GM12891 (cell line): ENCODE measurements at places on chromosomes 12 and 14.

DNA sequence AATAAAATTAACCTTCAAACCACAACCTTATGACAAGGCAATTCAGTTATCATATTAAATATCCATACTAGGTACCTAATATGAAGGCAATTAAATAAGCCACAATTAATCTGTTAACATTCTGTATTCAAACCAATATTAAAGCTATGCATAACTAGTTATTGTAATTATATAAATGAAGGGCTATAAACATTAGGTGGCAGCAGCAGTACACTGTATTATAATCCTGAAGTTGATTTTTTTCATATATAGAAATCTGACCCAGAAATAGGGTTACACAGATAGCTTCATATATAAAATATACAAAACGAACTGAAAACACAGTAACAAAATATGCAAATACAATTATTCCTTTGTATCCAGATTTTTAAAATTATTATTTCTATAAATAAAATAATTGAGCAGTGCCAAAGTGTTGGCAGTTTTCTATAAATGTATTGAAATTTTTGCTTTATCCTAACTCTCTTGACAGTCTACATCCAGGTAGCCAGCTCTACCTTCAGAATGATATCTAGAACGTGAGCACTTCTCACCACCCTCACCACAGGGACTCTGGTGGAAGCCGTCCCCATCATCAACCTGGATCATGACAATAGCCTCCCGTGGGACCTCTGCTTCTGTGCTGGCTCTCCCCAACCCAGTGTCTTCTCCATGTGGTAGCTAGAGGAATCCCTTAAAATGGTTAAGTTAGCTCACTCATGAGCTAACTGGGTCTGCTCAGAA, 136.2 kb downstream of the MED13L start:
- DNase-seq: no peak

- DNase-seq: no peak
These were observed 135.6 kb upstream of the PTPRB start for GRCh38 chr12:70772836-70773235.

GRCh38 chr14:35900741-35901140, 74.6 kb downstream of the BRMS1L start:
- no peak for DNase-seq

DNA sequence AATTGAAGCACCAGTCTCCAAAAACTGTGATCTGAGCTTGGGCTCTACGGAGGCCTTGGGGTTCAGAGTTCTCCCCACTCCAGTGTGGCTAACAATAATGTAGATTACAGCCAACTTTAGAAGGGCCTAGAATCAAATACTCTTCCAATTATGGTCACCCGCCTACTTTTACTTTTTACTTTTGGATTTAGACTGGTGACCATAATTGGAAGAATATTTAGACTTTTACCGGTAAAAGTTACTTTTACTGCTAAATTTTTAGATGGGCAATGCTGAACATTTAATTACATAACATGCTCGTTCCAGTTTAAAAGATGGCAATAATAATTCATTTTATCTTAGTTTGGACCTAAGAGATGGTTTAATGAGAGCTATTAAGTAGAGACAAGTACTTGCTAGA, 39.2 kb downstream of the PPTC7 start:
- DNase-seq: no peak

DNA sequence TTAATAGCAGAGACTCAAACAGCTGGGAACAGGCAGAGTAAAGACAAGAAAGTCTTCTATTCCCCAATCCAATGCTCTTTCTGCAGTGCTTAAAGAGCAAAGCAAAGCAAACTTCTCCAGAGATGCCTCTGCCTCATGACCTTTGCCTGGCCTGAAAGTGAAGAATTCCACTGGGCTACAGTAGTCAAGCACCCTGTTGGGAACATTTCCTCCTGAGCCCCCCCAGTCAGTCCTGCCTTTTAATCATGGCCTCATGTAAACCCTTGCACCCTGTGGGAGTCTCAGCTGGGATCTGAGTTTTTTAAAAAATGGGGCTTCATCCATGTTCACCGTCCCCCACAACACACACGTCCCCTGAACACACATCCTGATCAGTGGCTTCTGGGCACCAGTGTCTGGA, 62.7 kb upstream of the TSPAN11 start:
- DNase-seq: no peak

DNA sequence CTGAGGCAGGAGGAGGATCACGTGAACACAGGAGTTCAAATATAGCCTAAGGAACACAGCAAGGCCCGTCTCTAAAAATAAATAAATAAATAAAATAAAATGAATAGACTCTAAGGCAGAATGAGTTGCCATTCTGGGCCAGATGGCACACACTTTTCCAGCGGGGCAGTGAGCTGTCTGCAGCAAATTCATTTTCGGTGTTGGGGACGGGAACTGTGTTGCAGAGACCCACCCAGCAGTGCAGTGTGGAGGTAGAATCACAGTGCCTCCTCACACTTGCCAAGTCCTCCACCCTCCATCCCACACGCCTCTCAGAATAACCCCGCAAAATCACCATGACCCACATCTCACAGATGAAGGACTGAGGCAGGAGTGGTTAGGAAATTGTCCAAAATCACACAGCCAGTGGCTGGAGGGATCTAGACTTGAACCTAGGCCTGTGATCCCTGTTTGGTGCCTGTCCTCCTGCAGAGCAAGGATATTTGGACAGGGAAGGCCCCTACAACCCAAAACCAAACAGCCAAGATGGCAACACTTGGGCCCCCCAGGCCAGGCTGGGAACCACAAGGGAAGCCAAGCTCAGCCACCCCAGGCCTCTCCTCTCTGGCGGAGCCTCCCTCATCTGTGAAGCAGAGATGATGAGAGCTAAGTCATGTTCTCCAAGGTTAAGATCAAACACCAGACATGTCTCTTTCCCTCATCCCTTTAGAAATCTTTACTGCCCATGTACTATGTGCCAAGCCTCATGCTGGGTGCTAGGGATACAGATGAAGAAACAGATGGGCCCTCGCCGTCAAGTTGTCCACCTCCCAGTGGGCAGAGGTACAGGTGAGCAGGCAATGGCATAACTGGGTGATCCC, 152.7 kb downstream of the DPF3 start:
- no peak for DNase-seq

DNA sequence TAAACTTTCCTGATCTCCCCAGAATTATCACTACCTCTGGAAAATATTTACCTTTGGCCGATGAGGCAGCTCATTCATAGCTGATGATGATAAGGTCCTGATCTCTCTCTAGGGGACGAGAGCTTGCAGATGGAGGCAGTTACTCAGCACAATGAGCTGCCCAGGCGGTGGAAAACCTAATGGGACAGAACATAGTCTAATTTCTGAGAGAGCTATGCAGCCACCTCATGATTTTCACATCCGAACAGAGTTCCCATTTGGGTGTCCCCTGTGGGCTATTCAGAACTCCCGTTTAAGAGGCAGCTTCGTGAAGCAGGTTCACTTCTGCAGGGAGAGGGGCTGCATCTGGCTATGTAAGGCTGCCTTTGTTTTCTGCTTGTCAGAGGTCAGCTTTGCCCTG, 724.6 kb upstream of the TMEM132C start:
- no peak for DNase-seq

DNA sequence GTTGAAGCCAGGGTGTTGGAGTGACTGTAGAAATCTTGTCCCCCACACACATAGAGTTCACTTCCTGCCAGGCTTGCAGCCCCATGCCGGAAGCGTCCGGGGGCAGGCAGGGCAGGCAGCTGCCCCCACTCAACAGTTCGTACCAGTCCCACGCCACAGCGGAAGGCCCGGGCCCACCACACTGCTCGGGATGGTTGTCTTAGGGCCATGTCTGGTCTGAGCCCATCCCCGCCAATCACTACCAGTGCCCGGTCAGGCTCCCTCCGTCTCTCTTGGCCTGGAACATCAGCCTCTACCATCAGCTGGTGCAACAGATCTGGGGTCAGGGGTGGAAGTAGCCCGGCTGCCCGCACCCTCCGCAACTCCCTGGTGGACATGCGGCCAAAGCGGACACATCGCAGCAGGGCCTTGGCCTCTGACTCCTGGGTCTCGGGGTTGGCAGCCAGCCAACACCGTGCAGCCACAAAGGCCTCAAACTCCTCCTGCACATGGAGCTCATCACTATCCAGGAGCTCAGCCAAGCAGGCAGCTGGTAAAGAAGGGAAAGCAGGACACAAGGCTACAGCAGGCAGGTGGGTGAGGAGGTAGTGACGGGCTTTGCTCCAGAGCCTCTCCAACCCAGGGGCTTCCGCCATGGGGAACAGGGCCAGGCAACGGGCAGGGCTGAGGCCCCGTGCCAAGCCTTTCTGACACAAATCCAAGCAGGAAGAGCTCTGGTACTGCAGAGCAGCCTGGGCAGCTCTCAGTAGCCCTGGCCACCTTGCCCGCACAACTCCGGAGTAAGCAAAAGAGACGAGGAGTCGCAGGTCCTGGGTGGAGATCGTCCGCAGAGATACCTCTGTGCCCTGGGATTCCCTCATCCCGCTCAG, 5.9 kb downstream of the KLHL33 start:
- no peak for DNase-seq

DNA sequence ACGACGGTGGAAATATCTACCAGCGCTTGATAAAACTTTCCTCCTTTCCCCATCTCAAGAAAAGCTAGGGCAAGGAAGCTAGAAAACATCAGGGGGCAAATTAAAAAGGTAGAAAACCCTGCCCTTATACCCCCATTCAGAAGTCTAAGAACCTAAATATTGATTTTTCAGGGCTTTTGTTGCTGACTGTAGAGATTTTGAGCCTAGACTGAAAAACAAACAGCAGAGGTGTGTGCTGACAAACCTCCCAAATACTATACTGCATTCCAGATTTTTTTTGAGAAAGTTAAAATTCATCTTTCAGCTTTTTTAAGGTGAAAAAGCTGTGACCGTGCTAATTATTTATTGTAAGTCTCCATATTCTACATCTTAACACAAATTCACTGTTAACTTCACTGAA, 478.3 kb upstream of the SOX5 start:
- no peak for DNase-seq

DNA sequence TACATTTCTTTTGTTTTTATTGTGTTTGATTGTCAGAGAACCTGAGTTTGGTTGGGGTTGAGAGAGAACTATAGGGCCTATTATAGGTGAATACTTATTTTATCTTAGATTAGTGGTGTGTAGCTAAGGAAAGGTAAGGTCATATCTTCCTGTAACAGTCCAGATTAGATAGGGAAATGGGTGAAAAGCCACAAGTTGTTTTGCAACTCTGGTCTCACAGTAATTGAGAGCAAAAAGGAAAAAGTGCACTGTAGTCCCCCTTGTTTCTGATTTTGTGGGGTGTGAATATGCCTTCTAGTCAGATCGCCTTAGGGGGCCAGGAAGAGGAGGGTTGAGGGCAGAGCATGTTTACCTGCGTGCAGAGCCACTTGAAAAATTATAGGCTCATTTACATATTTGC, 8.9 kb downstream of the MSRB3 start:
- DNase-seq: no peak

- DNase-seq: no peak
These were observed 20.2 kb downstream of the CCDC38 start for GRCh38 chr12:95922231-95922630.

DNA sequence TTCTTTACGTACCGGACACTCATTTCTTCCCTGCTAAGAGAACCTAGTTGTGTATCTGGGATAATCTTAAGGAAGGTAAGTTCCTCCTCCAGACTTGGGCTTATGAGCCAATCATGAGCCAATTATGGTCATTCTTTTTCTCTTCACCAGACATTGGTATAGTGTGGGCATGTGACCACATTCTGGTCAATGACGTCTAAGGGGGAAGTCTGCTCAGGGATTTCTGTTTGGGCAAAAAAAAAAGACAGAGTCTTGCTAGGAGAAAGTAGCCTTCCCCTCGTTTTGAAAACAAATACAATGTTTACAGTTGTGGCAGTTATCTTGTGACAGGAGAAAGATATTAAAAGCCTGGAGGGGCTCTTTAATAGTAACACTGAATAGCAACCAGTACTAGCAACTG, 20.1 kb upstream of the PLXNC1 start:
- no peak for DNase-seq

- DNase-seq: no peak
These were observed 687 bp upstream of the RPS29 start for GRCh38 chr14:49586673-49587460.

GRCh38 chr12:102033991-102034745, 27.6 kb downstream of the WASHC3 start:
- DNase-seq: no peak

DNA sequence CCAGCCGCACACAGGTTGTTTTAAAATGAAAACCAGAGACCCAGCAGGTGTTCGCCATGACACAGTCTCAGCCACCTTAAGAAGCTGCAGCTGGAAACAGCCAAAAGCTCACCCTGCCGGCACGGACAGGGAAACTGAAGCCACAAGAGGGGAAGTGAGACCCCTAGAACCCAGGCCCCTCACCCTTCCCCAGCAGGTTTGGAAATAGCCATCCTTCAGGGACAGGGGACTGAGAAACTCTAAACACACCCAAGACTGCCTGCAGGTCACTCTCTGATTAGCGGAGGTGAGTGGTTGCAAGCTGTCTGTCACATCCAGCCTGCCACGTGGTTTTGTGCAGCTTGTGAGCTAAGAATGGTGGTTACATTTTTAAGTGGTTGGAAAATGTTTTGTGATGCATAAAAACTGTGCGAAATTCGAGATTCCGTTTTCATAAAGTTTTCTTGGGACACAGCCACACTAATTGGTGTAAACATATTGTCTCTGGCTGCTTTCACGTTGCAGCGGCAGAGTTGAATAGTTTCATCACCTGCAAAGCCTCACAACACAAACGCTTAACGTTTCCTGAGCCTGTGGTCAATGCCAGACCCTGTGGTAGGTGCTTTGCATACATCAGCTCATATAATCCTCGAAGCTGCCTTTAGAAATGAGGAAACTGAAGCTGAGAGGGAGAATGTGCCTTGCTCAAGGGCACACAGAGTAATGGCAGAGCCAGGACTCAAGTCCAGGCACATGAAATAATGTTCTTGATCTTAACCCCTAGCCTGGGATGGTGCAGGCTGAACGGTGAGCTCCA, 1.7 kb upstream of the SELPLG start:
- peak; percentile 56 for DNase-seq

DNA sequence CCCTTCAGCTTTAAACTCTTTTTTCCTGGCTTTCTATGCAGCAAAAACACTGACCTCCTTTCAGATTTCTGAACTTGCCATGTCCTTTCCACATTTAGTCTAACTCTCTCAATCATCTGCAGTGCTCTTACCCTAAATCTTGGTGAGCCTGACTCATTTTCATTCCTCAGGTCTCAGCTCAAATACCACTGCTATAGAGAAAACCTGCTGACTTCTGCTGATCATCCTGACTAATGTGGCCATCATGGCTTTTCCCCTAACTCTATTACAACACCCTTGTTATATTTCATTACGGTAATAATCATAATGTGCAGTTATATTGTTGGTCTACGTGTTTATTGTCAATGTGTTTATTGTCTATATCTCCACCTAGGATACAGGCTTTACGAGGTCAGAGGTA, 207.3 kb upstream of the OR4E1 start:
- no peak for DNase-seq

GRCh38 chr12:4992871-4993270, 50.8 kb upstream of the KCNA5 start:
- DNase-seq: no peak

GRCh38 chr12:77734214-77734883, 96.3 kb upstream of the NAV3 start:
- DNase-seq: no peak
